ENCODE measurements at places on chromosomes 1 and 21. TPM values are rescaled to one million over a fixed set of nuclear protein-coding genes. Genes with fewer than 3 reads are reported as not detected.

Gene CR1L
- not detected for total RNA-seq

Gene KCNN3
- not detected for total RNA-seq

Gene C21orf91
- total RNA-seq = 4.7 TPM

Gene PEAR1
- 1.8 TPM for total RNA-seq

Gene STUM
- 0.23 TPM for total RNA-seq

Gene GIPC2
- 0.59 TPM for total RNA-seq

Gene FCMR
- not detected for total RNA-seq
